ENCODE measurements at places on chromosomes 12 and 14.

DNA sequence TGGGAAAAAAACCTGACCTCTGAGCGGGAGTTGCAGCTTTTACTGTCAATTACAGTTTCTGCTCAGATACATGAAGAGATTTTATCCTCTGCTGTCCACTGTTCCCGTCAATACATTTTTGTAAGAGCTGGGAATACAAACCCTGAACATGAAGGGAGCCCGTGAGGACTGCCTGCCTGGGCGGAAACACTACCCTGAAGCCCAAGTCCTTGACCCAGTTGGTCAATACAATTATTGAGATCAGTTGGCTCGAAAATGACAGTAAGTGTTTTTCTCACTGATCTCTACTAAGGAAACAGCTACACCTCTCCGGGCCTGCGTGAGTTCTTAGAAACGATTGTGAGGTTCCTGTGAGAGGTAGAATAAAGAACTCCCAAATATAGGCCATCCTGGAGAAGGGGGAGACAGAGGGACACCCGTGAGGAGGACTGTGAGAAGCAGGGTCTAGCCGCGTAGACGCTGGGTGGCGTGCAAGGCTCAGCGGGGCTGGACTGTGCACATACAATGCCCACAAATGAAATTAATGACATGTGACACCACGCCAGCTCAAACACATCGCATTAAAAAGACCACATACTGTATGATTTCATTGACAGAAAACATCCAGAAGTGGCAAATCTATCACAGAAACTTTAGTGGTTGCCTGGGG is 509.5 kb downstream of the TMEM132D start:
- no peak for DNase-seq

DNA sequence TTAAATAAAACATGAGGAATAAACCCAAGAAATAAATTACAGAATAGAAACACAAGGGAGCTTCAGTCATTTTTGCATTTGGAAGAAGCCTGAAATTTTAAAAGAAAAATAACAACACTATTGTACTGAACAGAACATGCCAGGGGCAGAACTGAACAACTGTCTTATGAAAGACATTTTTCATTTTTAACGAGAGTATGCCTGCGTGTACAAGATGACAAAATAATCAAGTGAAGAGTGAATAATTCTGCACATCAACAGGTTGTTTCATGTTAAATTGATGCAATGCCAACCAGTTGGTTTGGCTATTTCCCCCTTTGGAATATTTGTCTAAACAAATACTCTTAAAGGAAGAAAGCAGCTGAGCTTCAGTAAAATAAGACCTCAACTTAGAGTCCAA is 103.3 kb upstream of the BTG1 start:
- peak; percentile 54 for DNase-seq

DNA sequence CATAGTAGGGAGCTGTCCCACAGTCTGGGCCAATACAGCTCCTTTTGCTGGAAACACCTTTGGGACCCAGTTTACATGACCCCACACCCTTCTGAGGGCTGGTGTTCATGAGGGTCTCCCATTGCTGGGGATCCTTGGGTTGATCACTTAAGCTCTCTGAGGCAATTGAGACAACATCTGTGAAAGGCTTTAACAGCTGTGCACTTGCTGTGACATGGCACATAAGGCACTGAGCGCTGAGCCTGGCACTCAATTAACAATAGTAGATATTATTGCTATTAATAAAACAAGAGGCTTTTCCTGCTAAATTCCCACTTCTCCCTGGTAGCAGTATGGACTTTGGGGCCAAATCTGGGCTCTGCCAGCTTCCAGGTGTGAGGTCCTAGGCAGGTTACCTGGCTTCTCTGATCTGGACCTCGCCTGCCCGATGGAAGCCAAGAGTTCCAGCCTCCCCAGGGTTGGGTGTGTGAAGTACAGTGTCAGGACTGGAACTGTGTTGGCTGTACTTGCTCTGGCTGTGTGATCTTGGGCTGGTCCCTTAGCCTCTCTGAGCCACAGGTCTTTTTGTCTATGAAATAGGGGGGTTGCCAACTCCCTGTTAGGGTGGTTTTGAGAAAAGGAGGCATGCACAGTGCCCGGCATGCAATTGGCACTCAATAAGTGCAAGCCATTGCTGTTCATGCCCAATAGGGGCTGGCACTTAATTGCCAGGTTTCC is 3.1 kb downstream of the SH2B3 start:
- DNase-seq: no peak

GRCh38 chr14:73269729-73270531 is 32.6 kb downstream of the PAPLN start:
- DNase-seq: no peak

GRCh38 chr14:101404426-101405170 is 156.7 kb upstream of the DIO3 start:
- DNase-seq: no peak

GRCh38 chr12:92369636-92370035 is 224.0 kb upstream of the BTG1 start:
- peak; percentile 32 for DNase-seq

DNA sequence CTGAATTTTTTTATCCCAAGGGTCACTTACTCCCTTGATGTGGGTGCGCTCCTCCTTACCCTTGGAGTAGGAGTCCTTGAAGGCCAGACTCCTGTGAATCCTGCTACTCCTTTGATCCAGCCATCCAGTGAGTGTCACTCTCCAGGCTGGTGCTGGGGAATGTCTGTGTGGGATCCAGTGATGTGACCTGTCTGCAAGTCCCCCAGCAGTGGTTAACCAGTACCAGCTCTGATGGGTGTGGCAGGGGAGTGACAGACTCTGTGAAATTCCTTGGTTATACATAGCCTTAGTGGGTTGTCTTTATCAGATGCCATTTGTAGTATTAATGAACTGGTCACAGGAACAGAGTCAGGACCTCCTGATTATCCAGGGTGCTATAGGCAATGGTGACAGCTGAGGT is 409.5 kb upstream of the LMO3 start:
- no peak for DNase-seq

DNA sequence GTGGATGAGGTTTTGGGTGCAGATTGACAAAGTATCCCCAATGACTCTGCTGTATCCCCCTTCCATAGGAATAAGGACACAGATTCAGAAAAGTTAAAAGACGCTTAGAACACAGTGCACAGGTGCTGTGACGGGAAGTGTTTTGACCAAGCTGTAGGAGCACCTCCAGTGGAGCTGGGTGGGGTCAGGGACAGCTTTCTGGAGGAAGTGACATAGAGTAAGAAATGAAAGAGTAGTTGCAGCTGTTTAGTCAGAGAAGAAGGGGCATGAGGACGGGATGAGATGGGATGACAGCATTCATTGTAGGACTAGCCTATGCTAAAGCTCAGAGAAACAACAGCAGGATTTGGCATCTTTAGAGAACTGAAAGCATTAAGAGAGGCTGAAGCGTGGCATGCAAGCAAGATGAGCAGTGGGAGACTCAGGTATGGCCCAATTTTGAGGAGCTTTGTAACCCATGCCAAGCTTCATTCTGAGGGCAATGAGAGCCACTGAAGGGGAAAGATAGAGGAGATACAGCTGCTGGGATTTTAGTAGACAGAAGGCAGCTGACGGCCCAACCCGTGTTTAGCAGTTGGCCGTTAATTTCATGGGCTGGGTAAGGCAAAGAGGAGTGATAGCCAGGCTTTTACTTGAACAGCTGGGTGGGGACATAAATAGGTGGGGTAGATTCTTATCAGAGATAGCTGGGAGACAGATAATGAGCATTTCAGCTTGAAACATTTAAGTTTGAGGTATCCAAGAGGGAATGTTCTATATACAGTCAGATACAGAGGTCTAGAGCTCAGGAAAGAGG is 131.8 kb upstream of the KRAS start:
- DNase-seq: no peak

- no peak for DNase-seq
These were observed 110.9 kb upstream of the MAP1LC3B2 start for GRCh38 chr12:116448165-116448739.

- DNase-seq: peak; percentile 82
These were observed 29.8 kb upstream of the CCT2 start for GRCh38 chr12:69555461-69555860.

DNA sequence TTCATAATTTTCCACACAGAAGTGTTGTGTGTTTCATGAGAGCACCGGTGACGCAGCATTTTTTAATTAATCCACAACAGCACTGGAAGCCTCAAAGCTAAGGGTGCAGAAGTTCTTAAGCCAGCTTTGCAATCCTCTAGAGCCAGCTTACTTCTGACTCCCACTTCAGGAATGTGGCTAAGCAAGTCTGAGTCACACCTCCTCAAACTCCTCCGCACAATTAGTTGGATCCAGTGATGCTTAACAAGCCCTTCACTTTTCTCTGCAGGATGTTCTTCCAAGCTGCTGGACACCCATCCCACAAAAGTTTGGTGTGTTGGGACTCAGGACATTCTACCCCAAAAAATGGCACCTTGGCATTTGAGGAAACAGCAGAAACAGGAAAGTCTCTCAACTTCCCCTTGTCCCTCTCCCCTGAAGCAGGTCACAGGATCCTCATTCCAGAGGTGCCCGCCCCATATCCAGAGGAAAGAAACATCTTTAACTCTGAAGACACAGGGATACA is 210.0 kb downstream of the PPM1H start:
- DNase-seq: peak; percentile 98

GRCh38 chr14:74955229-74956026 is at the start of gene PGF:
TSS of gene PGF (minus strand) at chr14:74955597. CDS start at chr14:74955242, 355 bp downstream.
- DNase-seq: no peak

DNA sequence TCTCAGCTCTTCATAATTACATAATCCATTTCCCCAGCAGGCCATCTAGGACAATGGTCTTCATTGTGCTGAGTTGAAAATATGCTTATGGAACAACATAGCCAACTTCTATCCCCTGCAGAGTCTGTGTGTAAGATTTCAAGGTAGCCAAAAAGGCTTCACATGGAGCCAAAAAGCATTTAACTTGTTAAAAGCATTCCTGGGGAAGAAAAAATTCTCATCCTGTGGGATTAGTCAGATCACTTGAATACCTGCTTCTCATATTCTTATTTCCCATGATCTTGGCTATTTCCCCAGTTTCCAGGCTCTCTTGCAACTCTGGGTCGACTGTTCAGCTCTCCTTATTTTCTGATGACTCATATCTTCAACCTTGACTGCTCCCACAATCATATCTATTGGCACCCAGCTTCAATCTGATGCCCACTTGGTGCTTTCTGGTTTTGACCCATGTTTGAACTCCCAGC is 178.9 kb downstream of the KLHL28 start:
- DNase-seq: no peak

- no peak for DNase-seq
These were observed 31.4 kb downstream of the ALDH2 start for GRCh38 chr12:111798182-111798581.

GRCh38 chr12:4957761-4958160 is 48.1 kb downstream of the KCNA1 start:
- no peak for DNase-seq

DNA sequence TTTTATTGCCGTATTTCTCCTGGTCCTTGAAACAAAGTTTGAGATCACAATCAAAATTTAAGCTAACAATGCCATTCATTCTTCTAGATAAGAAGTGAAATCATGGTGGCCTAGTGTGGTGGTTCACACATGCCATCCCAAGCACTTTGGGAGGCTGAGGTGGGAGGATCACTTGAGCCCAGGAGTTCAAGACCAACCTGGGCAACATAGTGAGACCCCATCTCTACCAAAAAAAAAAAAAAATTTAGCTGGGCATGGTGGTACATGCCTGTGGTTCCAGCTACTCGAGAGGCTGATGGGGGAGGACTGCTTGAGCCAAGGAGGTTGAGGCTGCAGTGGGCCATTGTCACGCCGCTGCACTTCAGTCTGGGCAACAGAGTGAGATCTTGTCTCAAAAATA is 24.2 kb downstream of the GDF11 start:
- no peak for DNase-seq

GRCh38 chr12:106924268-106924861 is 31.3 kb upstream of the TMEM263 start:
- no peak for DNase-seq
